H7 (cell line): ENCODE measurements at places on chromosomes 7 and 10.

DNA sequence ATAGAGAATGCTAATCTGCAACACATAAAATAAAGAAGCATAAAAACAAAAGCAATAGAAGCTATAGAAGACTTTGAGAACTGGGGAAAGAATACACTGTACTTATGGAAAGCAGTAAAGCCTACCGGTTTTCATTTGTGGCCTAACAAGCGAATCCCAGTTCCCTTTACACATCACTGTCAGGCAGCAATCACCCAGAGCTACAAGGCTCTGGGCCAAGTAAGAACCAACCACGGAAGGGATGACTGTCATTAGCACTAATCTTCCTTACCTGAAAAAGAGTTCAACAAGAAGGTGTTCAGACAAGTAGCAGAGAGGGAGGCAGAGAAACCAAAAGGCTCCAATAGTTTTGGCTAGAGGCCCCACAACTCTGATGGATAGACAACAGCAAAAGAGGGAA is 15.0 kb downstream of the CCDC6 start:
- no peak for DNase-seq

DNA sequence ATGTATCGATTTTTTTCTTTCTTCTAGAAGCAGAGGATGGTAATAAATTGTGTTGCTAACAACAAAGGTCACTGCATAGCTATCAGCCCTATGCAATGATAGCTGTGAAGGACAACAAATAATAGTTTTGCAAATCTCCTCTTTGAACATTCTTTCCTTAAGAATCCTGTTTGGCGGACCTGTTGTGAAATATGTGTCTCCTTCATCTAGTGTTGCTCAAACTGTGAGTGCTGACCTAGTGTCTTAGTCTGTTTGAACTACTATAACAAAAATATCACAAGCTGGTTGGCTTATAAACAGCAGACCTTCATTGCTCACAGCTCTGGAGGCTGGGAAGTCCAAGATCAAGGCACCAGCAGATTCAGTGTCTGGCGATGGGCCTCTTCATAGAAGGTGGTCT is 53.7 kb downstream of the CAV1 start:
- DNase-seq: no peak

DNA sequence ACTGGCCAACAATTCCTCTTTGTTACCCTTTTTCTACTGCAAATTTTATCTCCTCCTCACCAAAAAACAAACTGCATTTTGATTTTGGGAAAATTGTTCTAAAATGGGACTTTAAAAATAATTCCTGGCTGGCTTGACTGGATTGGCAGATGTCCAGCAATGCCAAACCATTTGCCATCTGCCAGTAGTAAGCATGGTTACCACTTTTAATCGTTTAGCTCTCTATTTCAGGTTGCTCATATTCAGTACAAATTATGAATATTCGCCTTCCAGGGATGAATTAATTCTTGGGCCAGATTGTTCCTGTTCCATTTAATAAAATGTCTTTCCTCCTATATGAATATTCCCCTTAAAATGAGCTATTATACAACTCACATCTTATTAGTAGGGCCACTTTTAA is 35.7 kb downstream of the SMNDC1 start:
- no peak for DNase-seq

DNA sequence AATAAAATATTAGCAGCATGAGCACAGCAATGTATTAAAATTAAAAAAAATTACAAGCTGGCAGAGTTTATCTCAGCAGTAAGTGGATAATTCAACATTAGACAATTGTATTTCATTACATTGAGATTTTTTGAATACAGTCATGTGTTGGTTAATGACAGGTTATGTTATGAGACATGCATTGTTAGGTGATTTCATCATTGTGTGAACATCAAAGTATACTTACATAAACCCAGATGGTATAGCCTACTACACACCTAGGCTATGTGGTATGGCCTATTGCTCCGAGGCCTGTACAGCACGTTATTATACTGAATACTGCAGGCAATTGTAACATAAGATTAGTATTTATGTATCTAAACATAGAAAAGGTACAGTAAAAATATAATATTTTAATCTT is 29.7 kb downstream of the CCDC6 start:
- DNase-seq: no peak

DNA sequence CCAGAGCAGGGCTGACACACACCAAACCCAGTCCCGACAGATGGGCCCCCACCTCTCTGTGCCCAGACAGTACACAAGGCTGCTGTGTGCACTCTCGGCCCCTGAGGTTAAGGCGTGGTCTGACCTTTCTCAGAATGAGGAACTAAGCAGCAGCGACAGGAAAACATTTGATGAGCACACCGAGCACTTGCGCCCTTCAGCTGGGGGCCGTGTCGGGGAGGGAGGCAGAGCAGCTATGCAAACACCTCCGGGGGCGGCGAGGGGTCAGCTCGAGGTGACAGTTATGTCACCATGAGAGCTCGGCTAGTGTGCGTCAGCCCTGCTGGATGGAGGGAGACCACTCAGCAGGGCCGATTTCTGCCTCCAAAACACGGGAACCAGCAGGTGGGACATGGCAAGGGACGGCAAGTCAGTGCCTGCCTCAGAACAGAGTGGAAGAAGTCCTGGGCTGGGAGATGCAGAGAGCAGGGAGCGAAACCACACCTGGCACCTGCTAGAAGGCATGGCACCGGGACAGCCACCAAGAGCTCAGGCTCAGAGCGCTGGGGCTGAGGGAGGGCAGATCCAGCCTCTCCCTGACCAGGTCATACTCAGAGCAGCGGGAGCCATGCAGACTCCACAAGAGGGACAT is 57.4 kb downstream of the CHST15 start:
- DNase-seq: no peak

DNA sequence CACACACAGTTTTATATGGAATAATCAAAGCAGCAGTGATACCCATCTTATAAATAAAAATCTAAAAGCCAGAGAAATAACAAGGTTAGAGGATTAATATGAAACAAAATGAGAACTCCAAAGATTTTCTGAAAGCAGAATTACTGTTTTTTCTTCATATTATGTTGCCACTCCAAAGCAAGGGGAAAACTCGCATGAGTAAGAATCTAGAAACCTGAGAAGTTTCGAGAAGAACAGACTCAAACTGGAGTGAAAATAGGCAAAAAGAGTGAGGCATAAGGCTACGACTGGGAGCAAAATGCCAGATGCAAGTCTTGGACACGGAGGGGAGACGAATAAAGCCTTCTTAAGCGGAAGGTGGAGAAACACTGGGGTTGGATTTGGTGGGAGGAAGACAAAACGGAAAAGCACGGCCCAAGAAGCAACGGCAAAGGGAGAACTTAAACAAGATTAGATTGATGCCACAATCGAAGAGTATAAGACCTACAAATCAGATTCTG is 923 bp downstream of the TNPO3 start:
- DNase-seq: no peak

DNA sequence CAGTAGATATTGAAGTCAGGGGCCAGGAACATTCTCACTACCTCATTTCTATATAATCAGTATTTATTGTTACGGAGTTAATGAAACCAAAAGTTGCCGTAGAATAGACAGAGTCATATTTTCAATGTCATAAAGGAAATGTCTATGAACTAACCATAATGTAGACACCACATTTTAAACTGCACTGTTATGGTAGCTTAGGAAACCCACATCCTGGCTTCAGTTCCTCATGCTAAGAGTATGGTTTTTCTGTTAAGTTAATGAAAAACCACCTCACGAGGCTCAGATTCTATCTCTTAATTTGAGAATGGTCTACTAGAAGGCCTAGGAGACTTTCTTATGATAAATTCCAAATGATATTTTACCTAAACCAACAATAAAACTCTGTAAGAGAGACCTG is 166.5 kb downstream of the TMEM26 start:
- DNase-seq: no peak

DNA sequence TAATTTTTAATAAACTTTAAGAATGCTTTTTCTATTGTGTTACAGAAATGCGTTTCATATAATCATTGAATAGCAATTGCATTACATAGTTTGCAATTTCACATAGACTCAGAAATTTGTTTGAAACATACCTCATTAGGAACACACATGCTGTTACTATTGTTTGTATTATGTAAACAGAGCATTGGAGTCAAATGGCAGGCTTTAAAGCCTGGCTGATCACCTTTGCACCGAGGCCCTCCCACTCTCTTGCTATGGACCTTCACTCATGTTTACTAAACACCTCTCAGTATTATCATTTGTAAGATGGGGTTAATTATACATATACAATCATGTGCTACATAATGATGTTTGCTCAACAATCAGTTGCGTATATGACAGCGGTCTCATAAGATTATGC is 203.6 kb upstream of the NPSR1 start:
- peak; percentile 26 for DNase-seq

DNA sequence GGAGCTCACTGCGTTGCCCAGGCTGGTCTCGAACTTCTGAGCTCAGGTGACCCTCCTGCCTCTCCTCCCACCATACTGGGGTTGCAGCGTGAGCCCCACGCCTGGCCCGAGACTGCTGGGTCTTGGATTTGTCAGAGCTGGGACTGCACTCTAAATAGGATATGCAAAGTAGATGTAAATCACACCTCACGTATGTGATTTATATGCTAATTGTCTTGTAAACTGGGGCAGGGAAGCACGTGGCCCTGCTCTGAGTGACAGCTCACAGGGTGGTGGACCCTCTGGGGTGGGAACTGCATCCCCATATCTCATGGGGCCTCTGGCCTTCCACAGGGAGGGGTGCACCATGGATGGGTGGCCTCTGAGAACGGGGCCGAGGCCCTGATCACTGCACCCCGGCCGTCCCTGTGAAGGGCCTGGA is 34.1 kb downstream of the GET4 start:
- peak; percentile 79 for DNase-seq

GRCh38 chr10:90417029-90417428 is 440.8 kb downstream of the HTR7 start:
- DNase-seq: no peak

GRCh38 chr7:130945411-130945811 is 211.4 kb upstream of the KLF14 start:
- DNase-seq: no peak

DNA sequence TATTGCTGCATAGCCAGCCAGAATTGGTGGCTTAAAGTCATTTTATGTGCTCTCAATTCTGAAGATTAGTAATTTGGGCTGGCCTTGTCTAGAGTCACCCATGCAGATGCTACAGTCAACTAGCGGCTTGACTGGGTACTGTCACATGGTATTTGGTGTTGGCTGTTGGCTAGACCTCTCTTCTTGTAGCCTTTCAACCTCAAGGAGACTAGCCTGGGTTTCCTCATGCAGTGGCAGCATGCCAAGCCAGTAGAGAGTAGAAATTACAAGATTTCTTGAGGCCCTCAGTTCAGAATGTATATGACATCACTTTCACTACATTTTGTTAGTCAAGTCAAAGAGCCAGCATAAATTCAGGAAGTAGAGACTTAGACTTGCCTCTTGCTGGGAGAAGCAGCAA is 3.7 kb upstream of the ZNF800 start:
- peak; percentile 13 for DNase-seq
